ENCODE measurements at places on chromosomes 2 and 18.
A peak's percentile ranks its signal among the peaks of the same experiment; 100 is the strongest.

- no peak for DNase-seq
- no peaks in the 10 kb centered on the region for H3K27me3 ChIP-seq
- H3K36me3 ChIP-seq = no peaks in the 10 kb centered on the region
- no peaks in the 10 kb centered on the region for H3K4me1 ChIP-seq
- no peak overlapping the region for H3K27ac ChIP-seq
- no peak overlapping the region for H3K4me3 ChIP-seq
These were observed 692.8 kb downstream of the RNF144A start for GRCh38 chr2:7609974-7610373.

GRCh38 chr18:8747440-8747937, 42.1 kb downstream of the MTCL1 start:
- H3K36me3 ChIP-seq = no peaks in the 10 kb centered on the region
- H3K4me1 ChIP-seq = no peaks in the 10 kb centered on the region
- H3K4me3 ChIP-seq = no peak overlapping the region

GRCh38 chr2:204177251-204177976, 240.9 kb downstream of the ICOS start:
- no peaks in the 10 kb centered on the region for H3K36me3 ChIP-seq
- H3K4me3 ChIP-seq = no peak overlapping the region
- no peaks in the 10 kb centered on the region for H3K4me1 ChIP-seq
- no peaks in the 10 kb centered on the region for H3K27me3 ChIP-seq

DNA sequence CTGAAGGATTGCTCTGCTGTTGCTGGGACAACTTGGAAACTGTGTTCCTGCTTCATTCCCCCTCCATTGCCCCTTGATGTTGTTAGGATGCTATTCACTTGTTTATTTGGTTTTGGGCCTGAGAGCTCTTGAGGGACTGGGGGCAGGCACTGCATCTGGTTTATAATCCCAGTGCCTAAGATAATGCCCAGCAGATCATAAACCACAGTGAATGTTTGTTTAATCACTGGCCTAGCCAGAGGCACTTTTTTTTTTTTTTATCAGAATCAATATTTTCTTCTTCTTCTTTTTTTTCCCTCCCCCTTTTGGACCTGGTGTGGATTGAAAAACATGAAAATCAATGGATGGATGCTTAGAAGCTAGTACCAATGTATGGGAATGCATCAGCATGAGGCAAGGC, 38.1 kb downstream of the KCNS3 start:
- no peaks in the 10 kb centered on the region for H3K36me3 ChIP-seq
- no peaks in the 10 kb centered on the region for H3K4me1 ChIP-seq

DNA sequence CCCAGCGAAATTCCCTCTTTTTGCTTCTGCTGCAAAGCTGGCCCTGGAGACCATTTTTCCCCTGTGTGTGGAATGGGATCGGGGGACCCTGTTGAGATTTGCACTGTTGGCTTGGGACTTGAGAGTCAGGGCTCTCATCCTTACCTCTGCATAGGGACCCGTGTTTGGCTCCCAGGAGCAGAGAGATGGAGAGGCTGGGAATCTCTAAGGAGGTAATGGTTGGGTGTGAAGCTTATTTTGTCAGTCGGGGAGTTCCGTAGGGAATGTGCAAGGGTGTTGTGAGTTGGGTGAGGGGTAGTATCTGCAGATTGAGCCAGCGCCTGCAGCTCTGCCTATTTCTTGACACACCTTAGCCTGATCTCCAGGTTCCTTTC, 4.5 kb downstream of the GATA6 start:
- H3K36me3 ChIP-seq = peaks cover 41% of the 10 kb centered on the region
- no peaks in the 10 kb centered on the region for H3K4me1 ChIP-seq
- DNase-seq = no peak

DNA sequence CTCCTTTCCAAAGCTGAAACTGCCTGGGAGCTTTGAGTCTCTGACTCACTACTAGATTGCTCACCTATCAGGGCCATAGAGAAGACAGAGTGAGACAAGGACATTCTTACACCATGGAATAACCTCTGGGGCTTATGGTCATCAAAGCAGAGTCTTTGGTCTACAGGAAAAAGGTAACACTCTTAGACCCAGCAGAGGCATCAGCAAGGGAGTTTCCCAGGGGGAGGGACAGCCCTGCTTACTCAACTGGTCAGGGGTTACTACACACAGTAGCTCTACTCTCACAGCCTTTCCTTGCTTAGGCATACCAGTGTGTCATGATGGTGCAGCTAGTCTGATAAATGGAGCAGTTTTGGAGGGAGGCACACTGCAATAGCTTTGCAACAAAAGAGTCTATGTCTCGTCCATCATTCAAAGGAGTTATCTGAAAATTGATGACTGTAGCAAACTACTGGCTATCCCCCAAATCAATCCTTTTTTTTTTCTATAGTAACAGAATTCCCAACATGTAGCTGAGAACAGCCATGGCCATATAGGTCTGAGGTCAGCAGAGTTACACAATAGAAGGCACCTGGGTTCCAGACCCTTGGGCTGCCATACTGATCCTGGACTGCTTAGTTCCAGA, 22.4 kb upstream of the CD28 start:
- H3K27me3 ChIP-seq = no peaks in the 10 kb centered on the region
- H3K27ac ChIP-seq = no peak overlapping the region
- no peaks in the 10 kb centered on the region for H3K36me3 ChIP-seq
- H3K4me1 ChIP-seq = peaks cover 5% of the 10 kb centered on the region

- no peaks in the 10 kb centered on the region for H3K4me1 ChIP-seq
- H3K27me3 ChIP-seq = no peaks in the 10 kb centered on the region
- H3K4me3 ChIP-seq = no peak overlapping the region
- H3K36me3 ChIP-seq = no peaks in the 10 kb centered on the region
- no peak overlapping the region for H3K27ac ChIP-seq
These were observed 167.8 kb downstream of the ACOXL start for GRCh38 chr2:110900191-110900590.

DNA sequence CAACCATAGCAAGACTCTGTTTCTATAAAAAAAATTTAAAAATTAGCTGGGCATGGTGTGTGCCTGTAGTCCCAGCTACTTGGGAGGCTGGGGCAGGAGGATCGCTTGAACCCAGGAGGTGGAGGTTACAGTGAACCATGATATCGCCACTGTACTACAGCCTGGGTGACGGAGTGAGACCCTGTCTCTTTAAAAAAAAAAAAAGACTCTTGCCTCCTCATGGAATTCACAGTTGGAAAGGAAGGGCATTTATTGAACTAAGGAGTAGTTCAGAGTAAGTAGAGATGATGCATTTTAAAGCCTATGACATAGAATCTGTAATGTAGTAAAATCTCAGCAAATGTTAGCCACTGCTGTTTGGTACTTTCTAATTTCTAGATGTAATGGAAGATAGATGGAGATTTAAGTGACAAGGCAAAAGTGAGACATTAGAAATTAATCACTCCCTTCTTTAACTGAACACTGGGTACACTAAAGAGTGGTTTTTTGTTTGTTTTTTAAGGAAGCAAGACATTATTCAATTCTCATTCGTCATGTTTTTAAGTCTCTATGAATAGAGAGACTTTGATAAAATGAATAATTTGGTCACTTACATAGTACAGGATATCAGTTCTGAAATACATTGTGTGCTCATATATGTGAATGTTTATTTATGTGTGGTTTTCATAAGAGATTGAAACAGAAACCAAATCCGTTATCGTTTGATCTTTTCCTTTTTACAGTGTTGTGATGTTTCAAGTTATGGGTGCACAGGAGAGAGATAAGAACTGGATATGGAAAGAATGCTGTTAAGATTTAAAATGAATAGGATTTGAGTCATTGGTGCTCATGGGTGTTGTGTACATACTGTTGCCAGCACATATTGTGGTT, 186.1 kb upstream of the STON1 start:
- H3K36me3 ChIP-seq = no peaks in the 10 kb centered on the region
- no peak overlapping the region for H3K4me3 ChIP-seq

- no peaks in the 10 kb centered on the region for H3K27me3 ChIP-seq
- H3K27ac ChIP-seq = peak overlapping the region; percentile 93
- peak overlapping the region; percentile 21 for H3K4me3 ChIP-seq
- H3K36me3 ChIP-seq = no peaks in the 10 kb centered on the region
- DNase-seq = no peak
- peaks cover 2% of the 10 kb centered on the region for H3K4me1 ChIP-seq
These were observed 864 bp upstream of the MYL12A start for GRCh38 chr18:3246635-3247239.

DNA sequence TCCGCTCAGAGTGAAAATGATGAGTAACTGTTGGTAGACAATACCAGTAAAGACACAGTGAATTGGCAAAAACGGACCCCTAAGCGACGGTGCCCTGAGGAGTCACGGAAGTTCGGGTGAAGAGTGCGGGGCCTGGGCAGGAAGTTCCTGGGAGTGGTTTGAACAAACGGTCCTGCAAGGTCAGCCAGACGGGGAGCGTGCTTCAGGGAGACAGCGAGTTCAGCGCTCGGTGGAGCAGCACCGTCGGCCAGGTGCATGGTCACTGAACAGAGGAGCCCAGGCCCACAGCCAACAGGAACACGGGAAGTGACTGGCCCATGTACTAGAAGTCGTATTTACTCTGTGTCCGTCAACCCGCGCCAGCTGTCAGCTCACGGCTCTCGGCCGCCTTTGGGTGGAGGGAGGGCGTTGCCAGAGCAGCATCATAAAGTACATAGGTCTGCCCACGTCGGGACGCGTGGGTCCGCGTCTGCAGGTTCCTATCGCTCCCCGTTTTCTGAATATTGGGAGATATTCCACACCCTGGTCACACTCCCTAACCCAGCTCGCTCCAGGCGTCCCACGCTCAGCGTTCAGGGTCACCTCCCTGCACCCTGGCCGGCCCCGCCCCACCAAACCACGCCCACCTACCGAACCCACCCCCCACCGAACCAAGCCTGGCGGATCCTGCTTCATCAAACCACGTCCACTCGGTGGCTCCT, 75.6 kb upstream of the UXS1 start:
- H3K36me3 ChIP-seq = no peaks in the 10 kb centered on the region
- H3K27ac ChIP-seq = no peak overlapping the region
- DNase-seq = no peak
- H3K4me1 ChIP-seq = no peaks in the 10 kb centered on the region
- H3K4me3 ChIP-seq = peak overlapping the region; percentile 30

DNA sequence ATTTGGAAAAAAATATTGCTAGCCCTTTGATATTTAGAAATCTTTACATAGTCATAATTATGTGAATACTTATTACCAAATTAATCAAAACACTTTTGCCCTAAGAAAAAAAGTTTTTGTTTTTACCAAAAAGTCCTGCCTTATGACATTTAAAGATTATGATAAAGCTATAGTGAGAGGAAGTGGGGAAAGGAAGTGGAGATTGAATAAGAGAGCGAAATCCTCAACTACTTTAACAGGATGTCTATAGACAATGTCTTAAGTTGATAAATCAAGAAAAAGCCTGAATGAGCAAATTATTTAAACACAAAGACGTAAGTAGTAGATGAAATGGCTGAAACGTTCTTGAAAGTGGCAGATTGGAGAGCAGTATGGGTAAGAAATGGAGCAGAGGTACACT, 20.9 kb upstream of the VPS54 start:
- H3K4me3 ChIP-seq = no peak overlapping the region
- H3K4me1 ChIP-seq = no peaks in the 10 kb centered on the region
- DNase-seq = no peak

GRCh38 chr2:185291035-185291647, 447.5 kb upstream of the FSIP2 start:
- H3K36me3 ChIP-seq = no peaks in the 10 kb centered on the region

GRCh38 chr18:24395049-24395795, 2.4 kb downstream of the OSBPL1A start:
- no peaks in the 10 kb centered on the region for H3K36me3 ChIP-seq
- DNase-seq = no peak
- no peak overlapping the region for H3K4me3 ChIP-seq

GRCh38 chr2:111629983-111630382, 254.0 kb downstream of the ANAPC1 start:
- H3K4me3 ChIP-seq = no peak overlapping the region
- no peak for DNase-seq
- no peaks in the 10 kb centered on the region for H3K4me1 ChIP-seq
- H3K27ac ChIP-seq = no peak overlapping the region

DNA sequence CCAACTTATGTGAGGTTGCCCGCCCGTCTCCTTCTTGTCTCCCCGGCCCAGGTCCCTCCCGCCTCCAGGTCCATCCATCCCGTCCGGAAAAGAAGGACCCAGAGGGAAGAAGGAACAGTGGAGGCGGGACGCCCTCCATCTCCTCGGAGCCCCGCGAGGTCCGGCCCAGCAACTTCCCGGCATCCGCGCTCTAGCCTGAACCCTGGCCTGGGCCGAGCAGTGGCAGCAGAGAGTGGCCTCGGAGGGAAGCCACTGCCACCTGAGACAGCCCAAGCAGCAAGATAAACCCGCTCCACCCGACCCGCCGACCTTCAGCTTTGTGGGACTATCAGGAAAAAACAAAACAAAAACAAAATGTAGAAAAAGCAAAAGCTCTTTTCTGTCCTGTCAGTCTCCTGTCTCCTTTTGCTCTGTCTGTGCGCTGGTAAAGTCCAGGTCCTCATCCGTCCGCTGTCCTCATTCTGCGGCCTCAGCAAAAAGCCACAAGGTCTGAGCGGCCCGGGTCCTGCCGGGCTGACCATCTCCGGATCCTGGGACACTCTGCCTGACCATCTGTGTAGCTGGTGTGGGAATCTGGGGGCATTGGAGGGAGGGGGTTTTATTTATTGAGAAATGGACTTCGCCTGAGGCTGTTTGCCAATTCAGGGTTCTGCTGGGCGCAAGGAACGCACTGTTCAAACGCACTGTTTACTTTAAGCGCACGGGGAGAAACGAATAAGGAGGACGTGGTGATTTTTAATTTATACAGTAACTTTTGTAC, 3.1 kb downstream of the DLX1 start:
- no peak overlapping the region for H3K4me3 ChIP-seq
- no peak overlapping the region for H3K27ac ChIP-seq
- H3K27me3 ChIP-seq = peaks cover 71% of the 10 kb centered on the region
- H3K36me3 ChIP-seq = no peaks in the 10 kb centered on the region

GRCh38 chr18:61609131-61609530, 275.9 kb downstream of the CDH20 start:
- H3K36me3 ChIP-seq = no peaks in the 10 kb centered on the region
- no peak overlapping the region for H3K4me3 ChIP-seq
- no peak for DNase-seq
- H3K27ac ChIP-seq = no peak overlapping the region

DNA sequence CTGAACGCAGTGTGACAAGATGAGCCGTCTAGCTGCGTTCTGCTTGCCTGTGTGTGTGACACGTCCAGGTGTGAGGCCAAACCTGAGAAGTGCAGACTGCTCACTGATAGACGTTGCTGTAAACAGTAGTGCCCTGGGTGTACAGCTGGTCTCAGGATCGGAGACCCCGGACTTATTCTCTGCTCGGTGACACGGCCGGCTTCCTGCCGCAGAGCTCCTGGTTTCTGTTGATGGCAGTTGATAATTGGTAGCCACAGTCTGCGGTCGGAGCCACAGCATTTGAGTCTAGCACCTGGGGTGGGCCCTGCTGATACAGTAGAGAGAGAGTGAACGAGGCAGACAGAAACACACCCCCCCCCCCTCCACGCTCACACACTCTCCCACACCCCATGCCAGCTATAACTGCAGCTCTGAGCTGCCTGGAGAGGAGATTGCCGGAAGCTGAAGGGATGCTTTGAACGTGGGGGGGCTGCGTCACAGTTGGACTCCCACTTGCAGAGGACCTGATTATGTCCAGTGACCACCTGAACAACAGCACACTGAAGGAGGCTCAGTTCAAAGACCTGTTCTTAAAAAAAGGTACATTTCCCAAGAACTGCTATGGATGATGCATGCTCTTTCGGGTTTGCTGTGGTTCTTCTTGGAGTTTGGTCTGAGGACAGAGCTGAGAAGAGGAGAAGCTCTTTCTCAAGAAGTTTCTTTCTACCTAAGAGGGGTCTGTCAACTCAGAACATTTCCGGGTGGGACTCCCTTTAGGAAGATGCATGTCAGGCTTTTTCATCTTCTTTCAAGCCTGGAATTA, 114.0 kb downstream of the FAM210A start:
- no peak overlapping the region for H3K4me3 ChIP-seq
- no peak overlapping the region for H3K27ac ChIP-seq
- peak; percentile 70 for DNase-seq
- H3K36me3 ChIP-seq = no peaks in the 10 kb centered on the region
- no peaks in the 10 kb centered on the region for H3K27me3 ChIP-seq
